ENCODE measurements at places on chromosomes 6 and 20.

- DNase-seq: no peak
Measured at GRCh38 chr6:34553750-34554149, 2.4 kb downstream of the SPDEF start.

- DNase-seq: no peak
Measured at GRCh38 chr6:165858586-165858985, 195.5 kb upstream of the PDE10A start.

DNA sequence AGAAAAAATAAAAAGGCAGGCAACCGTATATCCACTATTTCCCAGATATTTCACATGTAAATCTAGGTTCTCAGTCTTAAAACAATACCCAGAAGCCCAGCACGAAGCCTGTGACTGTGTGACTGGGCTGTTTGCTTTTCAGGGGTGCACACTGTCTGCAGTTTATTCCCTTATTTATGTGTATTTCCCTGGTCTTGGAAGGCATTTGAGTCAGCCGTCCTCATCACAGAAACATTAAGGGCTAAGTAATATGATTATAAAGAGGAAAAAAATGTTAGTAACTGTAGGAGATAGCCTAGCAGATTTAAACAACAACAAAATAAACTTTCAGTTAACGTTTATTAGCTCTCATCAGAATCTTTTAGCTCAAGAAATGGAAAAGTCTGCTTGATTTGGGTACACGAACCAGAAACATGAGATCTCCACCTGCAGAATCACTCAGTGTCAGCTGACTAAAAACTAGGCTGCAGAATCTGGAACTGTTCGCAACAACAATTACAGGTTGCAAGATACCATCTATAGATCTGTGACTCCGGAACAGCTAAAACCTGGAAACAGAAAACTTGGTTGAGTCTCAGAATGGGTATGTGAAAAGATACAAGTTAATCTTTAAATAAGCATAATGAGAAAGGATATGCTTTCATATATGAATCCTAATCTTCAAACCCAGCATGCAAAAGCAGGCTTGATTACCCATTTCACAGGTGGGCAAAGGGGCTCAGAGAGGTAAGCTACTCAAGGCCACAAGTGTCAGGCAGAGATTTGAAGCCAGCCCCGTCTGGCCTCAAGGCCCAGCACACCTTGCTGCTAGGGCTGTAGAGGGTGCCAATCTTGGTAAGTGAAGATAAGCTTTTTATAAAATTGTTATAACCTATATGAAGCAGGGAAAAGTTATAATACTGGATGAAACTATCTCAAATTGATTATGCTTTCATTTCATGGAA, 21.1 kb downstream of the GCLC start:
- DNase-seq: no peak

DNA sequence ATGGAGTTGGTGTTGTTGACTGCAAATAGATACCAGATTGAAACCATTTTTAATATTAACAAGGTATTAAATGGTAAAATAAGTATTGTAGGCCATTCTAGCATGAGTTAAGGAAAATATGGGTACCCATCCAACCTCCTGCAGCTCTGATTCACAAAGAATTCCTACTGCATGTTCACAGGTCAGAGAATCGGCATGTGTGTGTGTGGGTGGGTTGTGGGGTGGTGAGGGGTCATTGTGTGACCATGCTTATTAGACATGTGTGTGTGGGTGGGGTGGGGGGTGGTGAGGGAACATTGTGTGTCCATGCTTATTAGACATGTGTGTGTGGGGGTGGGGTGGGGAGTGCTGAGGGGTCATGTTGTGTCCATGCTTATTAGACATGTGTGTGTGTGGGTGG, 3.2 kb downstream of the IYD start:
- DNase-seq: no peak

DNA sequence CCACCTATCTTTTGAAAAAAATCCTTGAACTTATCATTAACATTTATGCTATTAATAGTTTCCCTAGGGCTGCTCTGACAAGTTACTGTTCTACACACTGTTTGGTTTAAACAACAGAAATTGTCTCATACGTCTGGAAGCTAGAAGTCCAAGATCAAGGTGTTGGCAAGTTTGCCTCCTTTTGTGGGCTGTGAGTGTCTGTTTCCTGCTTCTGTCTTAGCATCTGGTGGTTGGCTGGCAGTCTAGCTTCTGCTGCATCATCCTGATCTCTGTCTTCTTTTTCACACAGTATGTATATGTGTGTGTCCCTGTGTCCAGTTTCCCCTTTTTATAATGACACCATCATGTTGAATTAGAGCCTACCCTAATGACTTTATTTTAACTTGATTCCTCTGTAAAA, 154.8 kb downstream of the RPS12 start:
- DNase-seq: no peak

GRCh38 chr6:139713424-139713823, 339.0 kb upstream of the CITED2 start:
- DNase-seq: no peak

DNA sequence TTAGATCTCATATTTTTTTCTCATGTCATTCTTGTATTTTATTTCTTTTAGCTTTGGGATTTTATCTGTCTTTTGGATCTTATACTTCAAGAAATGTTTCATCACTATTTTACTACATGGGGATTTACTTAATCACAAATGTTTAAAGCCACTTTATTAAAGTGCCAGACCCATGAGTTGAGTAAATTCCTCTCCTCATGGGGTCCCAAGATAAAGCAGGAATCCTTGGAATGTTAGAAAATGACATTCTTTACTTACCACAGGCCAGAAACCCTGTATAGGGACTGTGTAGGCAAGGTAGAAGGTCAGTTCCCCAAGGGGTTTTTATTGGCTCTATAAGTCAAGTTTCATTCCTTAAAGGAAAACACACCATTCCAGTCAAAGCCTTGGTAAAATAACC, 28.4 kb upstream of the OR2J2 start:
- DNase-seq: no peak

GRCh38 chr20:51871943-51872342, 69.6 kb upstream of the SALL4 start:
- DNase-seq: no peak

DNA sequence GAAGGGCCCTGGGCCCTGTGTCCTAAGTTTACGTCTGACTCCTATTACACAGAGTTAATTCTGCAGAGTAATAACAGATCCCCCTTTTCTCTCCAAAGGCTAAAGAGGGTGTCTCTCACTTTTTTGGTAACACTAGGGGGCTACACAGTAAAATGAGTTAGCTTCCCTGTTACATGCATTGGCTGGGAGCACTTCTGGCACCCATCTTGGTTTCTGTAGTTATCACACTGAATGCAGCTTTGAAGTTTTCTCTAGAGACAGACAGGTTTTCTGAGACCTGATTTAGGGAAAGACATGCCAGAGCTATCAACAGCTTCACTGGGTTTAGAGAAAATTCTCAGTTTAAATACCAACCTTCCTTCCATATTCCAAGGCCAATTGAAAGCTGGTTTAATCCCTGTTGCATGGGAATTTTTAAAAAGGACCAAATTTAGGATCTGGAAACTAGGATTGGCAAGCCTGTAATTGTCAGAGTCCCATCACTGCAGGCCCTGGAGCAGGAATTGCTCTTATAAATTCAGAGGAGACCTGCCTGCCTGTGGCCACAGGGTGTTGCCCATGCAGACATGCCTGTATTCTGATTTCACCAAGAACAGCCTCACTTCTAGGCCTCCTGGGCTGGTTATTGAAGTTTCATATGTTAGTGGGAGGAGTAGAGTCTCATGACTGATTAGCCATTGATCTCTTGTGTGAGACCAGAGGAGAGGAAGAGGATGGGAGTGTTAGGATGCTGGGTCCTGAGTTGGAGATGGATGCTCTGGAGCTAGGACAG, 29.4 kb downstream of the RNF8 start:
- no peak for DNase-seq

GRCh38 chr6:169082817-169083507, 170.7 kb downstream of the THBS2 start:
- DNase-seq: no peak

DNA sequence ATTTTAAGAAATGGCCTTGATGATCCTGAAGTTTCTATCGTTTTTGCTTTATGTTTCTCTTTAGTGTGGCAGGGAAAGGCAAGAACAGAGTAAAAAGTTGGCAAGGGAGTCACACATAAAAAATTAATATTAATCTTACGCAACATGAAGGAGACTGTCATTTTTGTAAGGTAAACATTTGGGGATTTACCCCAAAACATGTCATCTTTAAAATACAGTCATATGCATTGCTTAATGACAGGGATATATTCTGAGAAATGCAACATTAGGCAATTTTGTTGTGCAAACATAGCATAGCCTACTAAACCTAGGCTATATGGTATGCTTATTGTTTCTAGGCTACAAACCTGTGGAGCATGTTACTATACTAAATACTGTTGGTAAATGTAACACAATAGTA, 5.4 kb downstream of the RBL1 start:
- no peak for DNase-seq

- DNase-seq: no peak
Measured at GRCh38 chr6:8113131-8113654, 10.8 kb upstream of the EEF1E1 start.

DNA sequence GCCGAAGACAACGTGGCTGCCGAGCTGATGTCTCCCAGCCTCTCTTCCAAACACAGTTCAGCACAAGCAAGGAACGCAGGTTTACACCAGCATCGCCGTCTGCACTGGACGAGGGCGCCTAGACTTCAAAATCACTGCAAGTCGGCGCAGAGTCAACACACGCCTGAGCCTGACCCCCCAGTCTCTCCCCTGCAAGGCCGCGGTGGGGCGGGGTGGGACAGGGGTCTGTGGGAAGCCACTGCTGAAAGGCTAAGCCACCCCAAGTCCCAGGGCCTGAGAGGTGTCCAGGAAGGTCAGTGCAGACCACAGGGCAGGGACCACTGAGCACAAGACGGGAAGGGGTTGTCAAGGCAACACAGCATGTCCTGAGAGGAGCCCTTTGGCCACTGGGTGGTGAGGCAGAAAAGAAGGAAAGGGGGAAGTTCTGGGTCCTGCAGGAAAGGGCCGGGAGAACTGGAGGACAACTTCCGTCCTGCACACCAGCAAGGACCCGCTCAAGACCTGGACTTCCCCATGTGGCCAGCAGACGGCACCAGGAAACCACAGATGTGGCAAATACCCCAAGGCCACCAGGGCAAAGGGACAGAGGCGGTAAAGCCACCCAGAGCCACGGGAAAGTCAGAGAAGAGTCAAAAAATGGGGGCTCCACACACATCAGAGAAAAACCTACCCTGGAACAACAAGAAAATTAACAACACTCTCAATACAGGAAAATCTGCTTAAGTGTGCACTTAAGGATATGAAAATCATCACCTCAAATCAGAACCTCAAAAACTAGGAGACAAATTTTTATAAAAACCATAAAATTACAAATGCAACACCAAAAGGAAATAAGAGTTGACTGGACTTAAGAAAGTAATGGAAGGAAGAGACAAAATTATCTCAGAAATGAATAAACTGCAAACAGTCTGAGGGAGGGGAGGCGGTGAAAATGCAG, 84.8 kb downstream of the TAF4 start:
- DNase-seq: no peak

GRCh38 chr6:105539911-105540310, 137.0 kb upstream of the PREP start:
- no peak for DNase-seq

GRCh38 chr6:138428944-138429598, 25.0 kb downstream of the HEBP2 start:
- DNase-seq: no peak

DNA sequence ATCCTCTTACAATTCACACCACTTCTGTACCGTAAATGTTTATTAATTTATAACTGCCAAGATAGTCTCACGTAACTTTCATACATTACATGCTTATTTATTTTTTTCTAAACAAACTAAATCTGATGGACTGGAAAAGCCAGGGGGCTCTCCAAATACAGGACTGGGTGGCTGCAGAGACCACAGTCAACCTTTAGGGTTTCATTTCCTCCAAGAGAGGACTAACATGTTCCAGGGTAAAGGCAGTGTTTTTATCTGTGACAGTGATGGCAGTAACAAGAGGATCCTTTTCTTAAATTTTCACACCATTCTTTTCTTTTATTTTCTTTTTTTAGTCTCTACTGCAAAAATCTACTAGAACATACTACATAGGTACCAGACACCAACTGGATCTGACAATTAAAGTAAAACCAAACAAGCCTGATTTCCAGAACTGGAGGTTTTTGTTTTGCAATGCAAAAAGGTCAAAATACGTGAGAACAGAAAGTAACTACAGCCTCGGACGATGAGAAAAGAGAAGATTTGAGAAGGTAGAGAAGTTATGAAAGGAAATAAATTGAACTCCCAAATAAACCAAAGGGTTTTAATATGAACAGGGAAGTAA, 1.2 kb downstream of the LMBRD1 start:
- no peak for DNase-seq

- DNase-seq: no peak
Measured at GRCh38 chr6:35594503-35595186, 81.9 kb upstream of the TULP1 start.

DNA sequence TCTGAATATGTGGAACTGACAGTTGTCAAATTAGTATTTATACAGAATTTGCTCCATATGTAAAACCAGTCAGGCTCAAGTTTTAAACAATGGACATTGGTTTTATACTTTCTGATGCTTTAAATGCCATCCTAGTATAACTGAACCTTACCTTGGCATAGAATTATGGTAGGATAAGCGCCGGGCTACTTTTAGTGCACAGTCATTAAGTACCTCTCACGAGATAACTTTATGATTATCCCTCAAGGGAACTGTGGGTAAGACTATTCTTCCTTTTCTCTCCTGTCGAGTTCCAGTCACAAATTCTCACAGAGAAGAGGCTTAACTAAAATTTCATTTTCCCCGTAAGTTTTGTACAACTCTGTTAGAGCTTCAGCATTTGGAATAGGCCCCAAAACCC, 110.6 kb upstream of the PTPRK start:
- no peak for DNase-seq

- DNase-seq: no peak
Measured at GRCh38 chr6:41757271-41757670, 10.1 kb upstream of the PGC start.

- no peak for DNase-seq
Measured at GRCh38 chr20:2252419-2252997, 43.3 kb upstream of the TGM3 start.

DNA sequence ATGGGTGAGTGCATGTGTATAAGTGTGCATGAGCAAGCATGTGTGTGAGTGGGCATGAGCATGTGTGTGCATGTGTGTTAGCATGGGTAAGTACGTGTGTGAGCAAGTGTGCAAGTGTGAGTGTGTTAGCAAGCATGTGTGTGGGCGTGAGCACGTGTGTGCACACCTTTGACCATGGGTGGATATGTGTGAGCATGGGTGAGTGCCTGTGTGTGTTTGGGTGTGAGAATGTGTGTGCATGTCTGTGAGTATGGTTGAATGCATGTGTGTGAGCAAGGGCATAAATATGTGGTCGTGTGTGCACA, 84.6 kb downstream of the DLL1 start:
- DNase-seq: no peak

- no peak for DNase-seq
Measured at GRCh38 chr6:117906507-117906957, 532 bp upstream of the SLC35F1 start.

DNA sequence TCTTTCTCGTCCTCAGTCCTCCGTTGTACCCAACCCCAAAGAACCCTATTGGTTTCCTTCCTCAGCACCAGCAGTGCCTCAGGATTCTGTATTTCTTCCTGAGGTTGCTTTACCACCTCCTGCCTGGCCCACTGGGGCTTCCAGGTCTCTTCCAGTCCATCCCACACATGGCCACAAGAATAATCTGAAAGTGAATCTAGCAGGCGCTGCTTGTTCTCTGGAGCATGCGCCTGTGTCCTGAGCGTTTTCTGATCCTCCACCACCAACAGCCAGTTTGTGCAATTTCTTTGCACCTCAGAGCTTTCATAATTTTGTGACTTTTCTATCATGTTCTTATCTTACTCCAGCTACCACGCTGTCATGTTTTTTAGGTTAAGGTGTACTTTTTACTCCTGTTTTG, 11.6 kb upstream of the HSP90AB1 start:
- DNase-seq: no peak

GRCh38 chr6:81465859-81466258, 286.6 kb downstream of the TENT5A start:
- DNase-seq: no peak
